Hematopoietic multipotent progenitor cell treated with erythropoietin and hydrocortisone succinate and interleukin-3 and kit ligand, for 6 days (in vitro differentiated cells): ENCODE measurements at places on chromosomes 2 and 18.

DNA sequence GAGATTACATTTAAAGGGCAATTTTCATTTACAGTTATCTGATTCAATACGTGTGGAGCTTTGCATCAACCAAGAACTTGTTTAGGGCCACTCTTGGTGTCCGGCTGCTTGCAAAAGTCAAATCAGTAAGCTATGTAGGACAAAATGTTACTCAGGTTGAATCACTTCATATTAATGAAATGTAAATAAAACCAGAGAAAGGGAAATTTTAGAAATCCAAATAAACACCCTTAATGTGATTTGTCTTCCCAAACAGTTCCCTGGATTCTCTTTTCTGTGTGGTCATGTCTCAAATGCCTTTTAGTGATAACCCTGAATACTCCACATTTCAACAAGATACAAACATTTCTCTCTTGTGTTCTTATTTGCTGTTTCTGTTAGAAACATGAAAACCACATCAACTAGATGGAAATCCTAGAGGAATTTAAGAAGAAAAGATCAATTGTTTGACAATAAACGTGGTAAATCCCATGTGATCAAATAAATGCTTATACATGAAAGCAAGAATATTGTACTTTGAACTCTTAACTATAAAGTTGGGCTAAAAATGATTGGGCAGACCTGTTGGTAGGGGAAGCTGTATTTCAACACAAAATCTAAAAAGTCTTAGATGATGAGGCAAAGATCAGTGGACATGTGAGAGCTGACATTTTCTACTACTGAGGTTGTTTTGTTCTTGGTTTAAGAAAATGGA lies 101.3 kb downstream of the CDC42EP3 start:
- no peak for DNase-seq

- no peak for DNase-seq
These were observed 562.1 kb upstream of the FANCL start for GRCh38 chr2:58803192-58803591.

GRCh38 chr2:118388771-118389170 lies 300.5 kb downstream of the INSIG2 start:
- DNase-seq = no peak

- no peak for DNase-seq
These were observed 309.3 kb downstream of the GBX2 start for GRCh38 chr2:235858881-235859280.

DNA sequence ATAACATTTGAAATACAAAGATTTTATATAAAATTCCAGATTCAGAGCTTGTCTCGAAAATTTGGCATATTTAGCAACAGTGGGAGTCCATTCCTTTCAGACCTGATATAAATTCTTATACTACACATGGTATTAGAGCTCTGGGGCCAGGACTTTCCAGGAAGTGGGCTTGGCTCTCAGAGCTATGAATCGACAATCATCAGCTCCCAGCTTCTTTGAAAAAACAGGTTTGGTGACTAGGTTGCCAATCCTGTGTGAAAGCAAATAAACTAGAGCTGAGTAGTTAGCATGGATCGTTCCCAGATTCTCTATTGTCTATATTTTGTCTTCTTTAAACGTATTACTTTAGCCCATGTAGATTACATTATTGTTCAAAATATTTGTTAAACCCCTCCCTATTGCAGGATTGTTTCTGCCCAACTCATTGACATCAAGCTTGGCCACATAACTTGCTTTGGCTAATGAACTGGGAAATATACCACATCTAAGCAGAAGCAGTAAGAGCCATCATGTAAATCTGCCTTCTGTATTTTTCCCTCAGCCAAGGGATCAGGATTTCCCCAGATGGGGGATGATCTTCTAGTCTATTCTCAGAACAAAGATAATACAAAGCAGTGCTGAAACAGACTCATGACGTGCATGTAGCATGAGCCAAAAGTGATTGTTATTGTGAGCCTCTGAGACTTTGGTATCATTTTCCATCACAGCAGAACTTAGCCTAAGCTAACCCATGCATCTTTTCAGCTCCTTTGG lies 105.4 kb downstream of the KCNH7 start:
- DNase-seq = no peak

- DNase-seq = no peak
These were observed 43.0 kb upstream of the FAHD2A start for GRCh38 chr2:95359501-95359930.

- no peak for DNase-seq
These were observed 37.3 kb downstream of the TMEM177 start for GRCh38 chr2:119716284-119716672.

- no peak for DNase-seq
These were observed 142.4 kb downstream of the EN1 start for GRCh38 chr2:118705032-118705431.

GRCh38 chr2:11377928-11378545 lies 33.6 kb upstream of the ROCK2 start:
- DNase-seq = no peak

- DNase-seq = peak; percentile 73
These were observed 2.1 kb downstream of the DNAH7 start for GRCh38 chr2:196066291-196067087.

GRCh38 chr2:71215447-71215846 lies 11.5 kb downstream of the PAIP2B start:
- DNase-seq = no peak

- no peak for DNase-seq
These were observed 7.7 kb upstream of the ST8SIA5 start for GRCh38 chr18:46764586-46764985.

DNA sequence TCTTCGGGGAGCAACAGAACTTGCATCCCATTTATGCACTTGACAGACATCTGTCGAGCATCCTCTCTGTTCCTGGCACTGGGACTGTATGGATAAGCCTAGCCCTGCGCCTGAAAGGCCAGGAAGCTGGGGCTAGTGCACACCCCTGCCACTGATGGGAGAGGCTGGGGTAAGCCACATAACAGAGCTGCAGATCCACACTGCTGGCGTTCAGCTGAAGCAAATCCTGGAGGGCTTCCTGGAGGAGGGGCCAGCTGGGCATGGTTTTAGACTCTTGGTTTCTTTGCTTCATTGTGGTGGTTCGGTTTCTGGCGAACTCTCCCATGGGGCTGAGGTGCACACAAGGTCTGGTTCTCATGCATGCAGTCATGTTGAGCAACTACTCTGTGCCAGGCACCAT lies 45.5 kb upstream of the FOSL2 start:
- no peak for DNase-seq

DNA sequence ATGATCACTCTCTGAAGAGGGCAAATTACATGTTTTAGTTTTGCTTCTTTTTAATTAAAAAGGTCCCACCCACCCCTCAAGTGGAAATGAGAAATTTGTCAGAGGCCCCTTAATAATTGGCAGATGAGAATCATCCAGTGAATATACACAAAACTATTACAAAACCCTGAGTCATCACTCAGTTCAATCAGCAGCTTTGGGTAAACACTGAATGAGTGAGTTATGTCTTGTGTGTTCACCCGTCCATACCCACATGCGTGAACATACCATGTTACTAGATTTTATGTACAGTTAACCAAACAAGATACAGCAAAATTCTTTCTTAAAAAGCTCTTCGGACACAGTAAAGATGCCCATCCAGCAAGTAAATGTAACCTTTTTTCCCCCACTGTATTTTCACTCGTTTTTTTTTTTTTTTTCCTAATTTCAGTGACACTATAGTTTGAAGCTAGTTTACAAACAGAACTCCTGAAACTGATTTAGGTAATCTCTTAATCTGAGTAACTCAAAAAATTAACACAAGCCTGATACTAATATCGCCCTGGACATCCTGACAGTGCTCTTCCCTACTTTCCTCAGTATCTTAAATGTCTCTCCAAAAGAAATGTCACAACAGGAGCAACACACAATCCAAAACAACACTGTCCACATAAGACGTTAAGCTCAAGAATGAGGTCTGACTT lies 1.4 kb downstream of the PSME4 start:
- peak; percentile 79 for DNase-seq

DNA sequence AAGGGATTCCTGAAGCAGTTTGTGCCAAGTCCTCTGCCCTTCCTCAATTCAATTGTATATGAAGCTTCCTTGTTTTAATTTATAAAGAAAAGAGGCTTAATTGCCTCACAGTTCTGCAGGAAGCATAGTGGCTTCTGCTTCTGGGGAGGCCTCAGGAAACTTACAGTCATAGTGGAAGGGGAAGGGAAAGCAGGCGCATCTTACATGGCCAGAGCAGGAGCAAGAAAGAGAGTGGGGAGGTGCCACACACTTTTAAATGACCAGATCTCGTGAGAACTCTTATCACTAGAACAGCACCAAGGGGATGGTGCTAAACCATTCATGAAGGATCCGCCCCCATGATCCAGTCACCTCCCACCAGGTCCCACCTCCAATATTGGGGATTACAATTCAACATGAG lies 114.2 kb downstream of the SGPP2 start:
- no peak for DNase-seq

DNA sequence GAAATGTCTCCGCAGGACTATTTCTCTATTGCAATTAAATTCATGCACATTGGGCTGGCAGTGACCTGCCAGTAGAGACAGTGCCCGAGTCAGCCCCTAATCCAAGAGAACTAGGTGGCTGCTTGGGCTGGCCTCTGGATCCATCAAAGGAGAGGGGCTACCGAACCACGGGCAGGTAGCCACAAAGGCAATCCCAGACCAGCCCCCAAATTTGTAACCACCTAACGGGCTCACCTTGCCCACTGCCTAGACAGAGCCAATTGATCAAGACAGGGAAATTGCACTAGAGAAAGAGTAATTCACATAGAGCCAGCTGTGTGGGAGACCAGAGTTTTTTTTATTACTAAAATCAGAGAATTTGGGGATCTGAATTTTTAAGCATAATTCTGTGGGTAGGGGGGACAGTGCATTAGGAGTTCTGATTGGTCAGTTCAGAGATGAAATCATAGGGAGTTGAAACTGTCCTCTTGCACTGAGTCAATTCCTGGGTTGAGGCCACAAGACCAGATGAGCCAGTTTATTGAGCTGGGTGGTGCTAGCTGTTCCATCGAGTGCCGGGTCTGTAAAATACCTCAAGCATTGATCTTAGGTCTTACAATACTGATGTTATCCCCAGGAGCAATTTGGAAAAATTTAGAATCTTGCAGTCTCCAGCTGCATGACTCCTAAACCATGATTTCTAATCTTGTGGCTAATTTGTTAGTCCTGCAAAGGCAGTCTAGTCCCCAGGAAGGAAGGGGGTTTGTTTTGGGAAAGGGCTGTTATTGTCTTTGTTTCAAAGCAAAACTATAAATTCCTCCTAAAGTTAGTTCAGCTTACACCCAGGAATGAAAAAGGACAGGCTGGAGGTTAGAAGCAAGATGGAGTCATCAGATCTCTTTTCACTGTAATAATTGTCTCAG lies 260.4 kb upstream of the SP5 start:
- DNase-seq = no peak

DNA sequence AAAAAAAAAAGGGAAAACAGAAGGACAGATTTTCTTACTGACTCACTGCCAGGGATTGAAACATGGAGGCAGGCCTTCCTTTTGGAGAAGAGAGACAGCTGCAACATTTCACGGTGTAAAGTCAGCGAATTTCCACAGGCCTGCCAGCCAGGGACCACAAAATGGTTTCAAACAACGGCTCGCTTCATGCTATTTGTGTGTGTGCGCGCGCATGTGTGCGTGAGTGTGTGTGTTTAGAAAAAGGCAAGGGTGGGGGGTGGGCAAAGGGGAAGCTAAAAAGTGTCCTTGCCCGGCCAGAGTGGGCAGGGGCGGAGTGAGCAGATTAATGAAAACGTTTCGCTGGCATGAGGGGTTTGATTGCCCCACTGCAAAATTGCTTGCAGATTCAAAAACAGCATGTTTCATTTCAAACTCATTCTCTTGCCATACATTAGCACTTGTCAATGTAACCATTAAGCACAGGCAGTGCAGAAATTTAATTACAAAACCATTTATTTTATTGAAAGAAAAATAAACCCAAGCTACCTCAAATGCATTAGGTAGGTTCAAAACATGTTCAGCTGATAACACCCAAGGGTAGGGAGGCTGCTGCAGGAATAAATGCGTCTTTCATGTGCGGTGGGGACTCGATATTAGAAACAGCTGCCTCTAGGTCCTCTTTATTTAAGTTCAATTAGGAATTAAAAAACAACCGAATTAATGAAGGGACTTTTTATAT lies 182.1 kb upstream of the SIX2 start:
- DNase-seq = no peak

- DNase-seq = no peak
These were observed 15.4 kb upstream of the STAT1 start for GRCh38 chr2:191029280-191029950.

- no peak for DNase-seq
These were observed 31.1 kb downstream of the EFR3B start for GRCh38 chr2:25073025-25073424.

DNA sequence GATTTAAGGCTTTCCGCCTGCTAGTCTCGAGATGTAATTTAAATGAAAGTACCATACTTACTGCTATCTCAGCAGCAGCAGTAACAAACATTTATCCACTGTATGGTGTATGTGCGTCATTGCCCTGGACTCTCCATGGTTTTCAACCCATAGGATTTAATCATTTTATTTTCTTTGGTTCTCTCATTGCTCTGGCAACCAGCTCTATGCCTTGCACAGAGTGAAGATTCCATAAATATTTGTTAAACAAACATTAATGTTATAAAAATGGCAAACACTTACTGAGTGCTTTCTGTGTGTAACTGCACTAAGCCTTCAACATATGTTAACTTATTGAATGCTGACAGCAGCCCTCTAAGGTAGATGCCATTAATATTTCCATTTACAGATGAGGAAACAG lies 1.3 kb upstream of the LMAN1 start:
- no peak for DNase-seq

DNA sequence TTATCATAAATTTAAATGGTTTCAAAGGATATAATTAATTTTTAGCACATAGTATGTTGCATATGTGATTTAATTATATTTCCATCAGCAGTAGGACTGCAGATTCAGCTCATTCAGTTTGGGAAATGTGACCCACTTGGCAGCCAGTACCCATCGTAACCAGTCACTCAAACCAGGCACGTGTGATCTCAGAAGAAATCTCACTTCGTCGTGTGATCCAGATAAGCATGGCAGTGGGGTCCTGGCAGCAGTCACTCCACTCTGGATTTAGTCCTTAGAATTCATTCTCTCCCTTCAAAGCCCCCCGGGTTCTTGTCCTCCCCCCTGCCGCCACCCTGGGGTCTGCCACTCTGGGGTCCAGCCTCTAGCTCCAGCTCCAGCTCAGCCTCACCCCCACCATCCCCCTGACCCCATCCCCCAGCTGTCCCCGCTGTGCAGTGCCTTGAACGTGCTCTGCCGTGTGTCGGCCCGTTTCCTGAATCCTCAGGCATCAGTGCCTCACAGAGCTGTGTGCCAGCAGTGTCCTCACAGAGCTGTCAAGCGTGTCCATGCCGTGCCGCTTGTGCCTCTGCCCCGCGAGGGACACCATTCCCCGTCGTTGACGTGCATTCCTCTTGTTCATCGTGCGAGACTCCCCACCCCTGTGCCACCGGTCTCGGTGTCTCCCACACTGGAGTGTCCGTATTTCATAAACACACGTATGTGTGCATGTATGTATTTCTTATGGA lies 34.8 kb downstream of the TRAPPC12 start:
- DNase-seq = no peak
